ENCODE measurements at places on chromosomes 7 and 10.

- DNase-seq: no peak
Observed at GRCh38 chr7:132371948-132372347, 204.3 kb downstream of the PLXNA4 start.

GRCh38 chr7:7761974-7762779 lies 43.8 kb upstream of the RPA3 start:
- DNase-seq: no peak

DNA sequence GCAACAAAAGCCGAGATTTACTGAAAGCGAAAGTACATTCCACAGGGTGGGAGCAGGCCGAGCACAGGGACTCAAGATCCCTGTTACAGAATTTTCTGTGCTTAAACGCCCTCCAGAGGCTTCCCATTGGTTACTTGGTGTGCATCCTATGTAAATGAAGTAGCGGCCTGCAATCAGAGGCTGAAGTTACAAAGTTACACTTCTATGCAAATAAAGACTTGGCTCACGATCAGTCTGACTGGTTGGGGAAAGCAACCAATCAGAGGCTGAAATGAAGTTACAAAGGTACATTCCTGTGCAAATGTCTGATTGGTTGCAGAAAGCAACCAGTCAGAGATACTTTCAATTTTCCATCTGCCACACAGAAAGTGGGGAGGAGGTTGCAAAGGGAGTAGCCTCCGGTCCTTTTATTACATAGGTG lies 4.1 kb downstream of the ACBD7 start:
- no peak for DNase-seq

DNA sequence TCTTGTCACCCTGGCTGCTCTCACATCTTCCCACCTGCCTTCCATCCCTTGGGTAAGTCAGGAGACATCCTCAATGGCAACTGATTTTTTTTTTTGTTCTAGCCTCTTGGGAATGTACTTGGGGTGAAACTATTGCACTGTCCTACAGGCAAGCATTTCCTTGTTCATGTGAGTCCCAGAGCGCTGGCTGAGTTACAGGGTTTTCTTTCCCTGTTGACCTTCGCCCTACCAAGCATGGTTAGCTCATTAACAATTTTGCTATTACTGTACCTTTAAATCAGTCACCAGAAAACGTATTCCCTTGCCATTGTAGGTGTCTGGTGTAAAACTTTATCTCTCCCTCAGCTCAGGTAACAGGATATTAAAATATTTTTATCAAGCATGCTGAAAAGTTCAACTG lies 98.9 kb downstream of the PRLHR start:
- no peak for DNase-seq

DNA sequence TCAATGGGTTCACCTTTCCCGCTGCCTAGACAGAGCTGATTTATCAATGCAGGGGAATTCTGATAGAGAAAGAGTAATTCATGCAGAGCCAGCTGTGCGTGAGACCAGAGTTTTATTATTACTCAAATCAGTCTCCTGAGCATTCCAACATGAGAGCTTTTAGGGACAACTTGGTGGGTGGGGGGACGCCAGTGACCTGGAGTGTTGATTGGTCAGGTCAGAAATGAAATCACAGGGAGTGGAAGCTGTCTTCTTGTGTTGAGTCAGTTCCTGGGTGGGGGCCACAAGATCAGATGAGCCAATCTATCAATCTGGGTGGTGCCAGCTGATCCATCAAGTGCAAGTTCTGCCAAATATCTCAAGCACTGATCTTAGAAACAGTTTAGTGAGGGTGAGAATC lies 99.0 kb upstream of the CAV2 start:
- no peak for DNase-seq

DNA sequence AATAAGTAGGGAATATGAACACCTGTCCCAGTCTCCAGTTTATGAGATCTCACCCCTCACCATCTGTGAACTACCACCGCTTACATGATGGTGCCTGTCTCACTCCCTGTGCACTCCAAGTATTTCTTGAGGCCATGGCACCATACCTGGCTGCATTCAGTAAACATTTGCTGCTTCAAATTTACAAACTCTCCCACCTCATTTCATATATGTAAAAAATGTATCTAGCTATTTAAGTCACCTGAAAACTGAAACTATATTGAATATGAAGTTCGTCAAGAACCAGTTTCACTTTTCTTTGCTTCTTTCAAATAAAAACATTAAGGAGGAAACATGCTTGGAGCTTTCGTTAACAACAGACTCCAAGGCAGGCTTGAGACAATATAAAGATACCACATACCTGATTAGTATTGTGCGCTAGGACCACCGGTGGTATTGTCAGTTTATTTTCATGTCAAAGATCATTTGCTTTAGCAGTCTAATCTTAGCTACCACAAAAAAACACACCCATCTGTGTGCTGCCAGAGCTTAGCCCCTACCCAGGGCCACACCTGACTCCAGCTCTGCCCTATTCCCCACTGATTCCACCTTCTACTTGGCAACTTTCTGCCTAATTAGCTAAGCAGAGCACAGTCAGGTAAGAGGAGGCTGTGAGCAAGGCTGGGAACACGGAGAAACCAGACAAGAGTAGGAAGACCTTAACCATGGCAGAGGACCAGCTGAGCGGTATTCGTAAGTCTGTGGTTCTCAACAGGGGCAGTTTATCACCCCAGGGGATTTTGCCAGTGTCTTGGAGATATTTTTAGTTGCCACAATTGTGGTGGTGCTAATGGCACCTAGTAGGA lies 92.0 kb downstream of the ZFAND4 start:
- no peak for DNase-seq

DNA sequence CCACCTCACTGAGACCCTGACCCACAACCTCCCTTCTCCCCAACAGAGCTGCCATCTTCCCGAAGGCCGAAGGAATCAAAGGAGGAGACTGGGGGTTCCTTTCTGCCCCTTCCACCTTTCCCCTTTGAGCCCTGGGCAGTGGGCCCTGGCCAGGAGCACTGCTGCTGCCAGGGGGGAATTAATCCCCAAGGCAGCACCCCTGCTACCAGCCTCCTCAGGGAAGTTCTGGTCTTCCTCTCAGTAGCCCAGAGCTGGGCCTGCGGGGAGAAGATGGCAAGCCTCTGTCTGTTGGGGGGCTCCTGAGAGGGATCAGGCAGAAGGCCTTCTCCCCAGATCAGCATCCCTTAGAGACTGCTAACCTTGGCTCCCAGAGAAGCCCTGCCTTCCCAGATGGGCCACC lies 25.5 kb downstream of the DPCD start:
- DNase-seq: no peak

GRCh38 chr10:62159351-62159750 lies 109.3 kb downstream of the RTKN2 start:
- no peak for DNase-seq

- no peak for DNase-seq
Observed at GRCh38 chr7:106329408-106329807, 44.6 kb upstream of the NAMPT start.

GRCh38 chr7:89988074-89988473 lies 166.2 kb upstream of the STEAP1 start:
- DNase-seq: no peak

- DNase-seq: no peak
Observed at GRCh38 chr7:113371416-113372043, 253.2 kb upstream of the SMIM30 start.

- DNase-seq: no peak
Observed at GRCh38 chr10:7412237-7412927, 1.5 kb upstream of the SFMBT2 start.

DNA sequence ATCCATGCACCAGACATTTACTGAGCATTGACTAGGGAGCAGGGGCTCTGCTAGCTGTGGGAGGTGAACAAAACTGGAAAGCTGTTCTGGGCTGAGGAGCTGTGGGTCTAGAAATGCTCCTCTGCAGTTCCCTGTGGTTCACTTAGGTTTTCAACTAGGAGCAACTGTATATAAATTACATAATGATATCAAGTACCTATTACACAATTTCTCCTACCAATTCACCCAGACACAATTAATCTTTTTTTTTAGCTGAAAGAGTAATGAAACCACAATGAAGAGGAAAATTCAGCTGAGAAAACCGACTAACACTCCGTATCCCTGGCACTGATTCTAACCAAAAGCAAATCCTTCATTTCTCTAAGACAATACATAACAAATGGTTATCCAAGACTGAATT lies 39.4 kb downstream of the COL28A1 start:
- DNase-seq: no peak

- DNase-seq: no peak
Observed at GRCh38 chr7:4246536-4246935, 435.6 kb upstream of the FOXK1 start.

DNA sequence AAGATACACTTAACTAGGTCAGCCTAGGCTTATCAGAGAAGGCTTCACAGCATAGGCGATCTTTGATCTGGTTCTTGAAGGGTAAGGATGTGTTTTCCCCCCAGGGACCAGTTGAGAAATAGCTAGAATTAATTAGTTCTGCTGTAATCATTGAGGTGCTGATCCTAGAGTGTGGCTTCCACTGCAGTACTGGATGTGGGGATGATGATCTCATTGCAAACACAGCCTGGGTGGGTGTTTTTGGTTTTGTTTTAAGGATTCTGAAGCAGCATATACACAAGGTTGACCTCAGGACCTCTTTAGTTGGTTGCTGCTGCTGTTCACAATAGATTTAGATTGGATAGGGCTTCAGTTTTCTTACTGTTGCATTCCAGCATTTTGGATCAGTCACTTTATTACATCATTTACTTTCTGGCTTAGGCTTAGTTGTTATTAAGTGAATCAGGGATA lies 159.7 kb downstream of the AUTS2 start:
- no peak for DNase-seq

GRCh38 chr7:142114207-142114606 lies 2.7 kb downstream of the MGAM2 start:
- no peak for DNase-seq

DNA sequence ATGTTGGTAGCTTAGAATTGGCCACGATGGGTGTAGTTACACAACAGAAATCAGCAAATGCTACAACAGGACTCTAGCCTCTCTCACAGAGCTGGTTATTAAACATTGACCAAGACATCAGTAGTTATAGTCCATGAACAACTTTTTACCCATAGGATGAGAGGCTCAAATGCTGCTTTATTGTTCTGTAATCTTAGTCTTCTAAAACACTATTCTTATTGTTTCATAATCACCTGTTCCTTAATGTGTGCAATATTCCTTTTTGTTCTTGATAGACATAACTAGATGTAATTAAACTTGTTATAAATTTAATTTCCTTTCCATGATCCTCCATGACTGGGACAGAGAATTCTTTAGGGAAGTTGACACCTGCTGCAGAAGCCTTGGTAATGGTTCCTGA lies 356.9 kb downstream of the EXOC4 start:
- no peak for DNase-seq

- no peak for DNase-seq
Observed at GRCh38 chr10:128345353-128345752, 219.1 kb upstream of the MKI67 start.

- DNase-seq: no peak
Observed at GRCh38 chr10:14500172-14500765, 169.5 kb upstream of the FRMD4A start.

- DNase-seq: no peak
Observed at GRCh38 chr10:90644165-90644564, 213.7 kb downstream of the HTR7 start.

GRCh38 chr7:128154504-128154903 lies 86.6 kb upstream of the LEP start:
- DNase-seq: no peak

DNA sequence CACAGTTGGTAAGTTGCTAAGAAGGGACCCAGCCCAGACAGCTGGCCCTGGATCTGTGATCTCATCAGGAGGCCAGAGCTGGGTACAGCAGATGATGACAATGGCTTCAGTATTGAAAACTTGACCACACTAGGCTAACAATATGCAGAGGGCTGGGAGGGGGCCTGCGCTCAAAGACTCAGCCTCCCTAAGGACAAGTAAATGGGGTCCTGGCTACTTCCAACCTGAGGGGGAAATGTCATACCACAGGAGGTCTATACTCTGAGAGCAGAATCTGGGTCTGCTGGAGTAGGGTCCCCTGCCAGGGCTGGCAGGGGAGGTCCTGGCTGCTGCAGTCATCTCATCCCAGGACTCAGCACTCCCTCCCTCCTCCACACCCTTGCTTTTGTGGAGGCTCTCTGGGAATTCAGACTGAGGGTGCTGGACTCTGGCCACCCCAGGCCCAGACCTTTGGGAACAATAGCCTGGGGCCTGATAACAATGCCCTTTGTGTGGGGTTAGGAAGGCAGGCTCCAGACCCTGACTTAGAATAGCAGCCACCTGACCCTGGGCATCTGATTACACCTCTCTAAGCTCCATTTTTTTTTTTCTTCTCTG lies 1.4 kb downstream of the FXYD4 start:
- DNase-seq: no peak

- no peak for DNase-seq
Observed at GRCh38 chr7:114160925-114161324, 242.1 kb upstream of the PPP1R3A start.

Data from stimulated activated CD8-positive, alpha-beta memory T cell treated with anti-CD3 and anti-CD28 coated beads, Interleukin-7, amount 100 ng/mL, for 4 hours (primary cell).